NCI-H1092 (cell line): ENCODE measurements at places on chromosomes 2 and 18.

DNA sequence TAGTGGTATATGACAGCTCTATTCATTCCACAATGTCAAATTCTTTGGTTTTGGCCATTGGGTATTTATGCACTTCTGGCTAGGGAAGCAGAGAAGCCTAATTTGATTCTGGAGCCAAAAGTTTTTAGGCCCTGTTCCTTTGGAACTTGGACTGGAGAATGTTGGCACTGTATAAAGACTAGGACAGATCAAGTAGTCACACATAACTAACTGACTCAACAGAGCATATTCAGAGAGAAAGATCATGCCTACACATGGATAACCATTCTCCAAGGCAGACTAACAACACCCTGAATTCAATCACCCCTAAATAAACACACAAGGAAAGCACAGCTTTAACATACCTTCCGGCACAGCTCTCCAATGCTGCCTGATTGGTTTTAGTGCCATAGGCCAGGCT lies 62.9 kb downstream of the ARHGAP15 start:
- DNase-seq, result no peak

- DNase-seq, result no peak
Measured at GRCh38 chr2:174682578-174683391, 81.5 kb downstream of the CHRNA1 start.

- no peak for DNase-seq
Measured at GRCh38 chr2:158890296-158890905, 78.0 kb upstream of the TANC1 start.

DNA sequence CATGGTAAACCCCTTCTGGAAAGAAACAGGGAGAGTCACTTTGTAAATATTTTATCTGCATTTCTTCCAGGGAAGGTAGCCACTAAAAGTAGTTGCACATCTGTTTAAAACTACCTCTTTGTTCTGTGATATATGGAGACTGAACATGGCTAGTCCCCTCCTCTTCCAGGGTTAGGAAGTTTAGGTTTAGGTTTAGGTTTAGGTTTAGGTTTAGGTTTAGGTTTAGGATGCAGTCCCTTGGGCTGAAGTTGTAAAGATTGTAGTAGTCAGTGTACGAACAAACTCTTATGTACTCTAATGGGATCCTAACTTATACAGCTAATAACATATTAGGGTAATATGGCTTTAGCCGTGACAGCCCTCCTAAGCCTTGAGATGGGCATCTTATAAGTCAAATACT lies 880.2 kb upstream of the TMEFF2 start:
- no peak for DNase-seq

- no peak for DNase-seq
Measured at GRCh38 chr2:126220331-126220730, 435.6 kb upstream of the GYPC start.

DNA sequence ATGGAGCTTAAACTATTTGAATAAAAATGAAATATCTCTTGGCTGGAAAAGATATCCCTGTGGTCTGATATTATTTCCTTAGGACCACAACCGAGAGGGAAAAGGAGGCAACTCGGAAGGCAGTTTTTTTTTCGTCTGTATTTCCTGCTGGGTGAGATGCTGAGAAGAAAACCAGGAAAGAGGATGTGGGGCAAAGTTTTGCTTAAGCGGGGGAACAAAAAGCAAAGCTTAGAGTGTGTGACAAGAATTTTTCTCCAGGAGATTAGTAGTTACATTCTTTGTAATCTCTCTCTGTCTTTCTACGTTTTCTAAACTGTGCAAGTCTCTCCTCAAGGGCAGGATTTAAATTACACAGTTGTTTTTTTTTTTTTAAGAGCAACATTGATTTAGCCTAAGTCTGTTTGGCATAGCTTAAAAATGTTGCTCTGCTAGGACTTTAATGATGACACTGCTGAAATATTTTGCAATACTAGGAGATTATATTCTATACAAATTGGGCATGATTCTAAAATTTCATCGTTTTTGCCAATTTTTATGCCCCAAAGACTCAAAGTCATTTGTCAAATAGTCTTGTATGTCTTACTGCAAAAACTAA lies 258.5 kb downstream of the KCNS3 start:
- DNase-seq, result no peak

DNA sequence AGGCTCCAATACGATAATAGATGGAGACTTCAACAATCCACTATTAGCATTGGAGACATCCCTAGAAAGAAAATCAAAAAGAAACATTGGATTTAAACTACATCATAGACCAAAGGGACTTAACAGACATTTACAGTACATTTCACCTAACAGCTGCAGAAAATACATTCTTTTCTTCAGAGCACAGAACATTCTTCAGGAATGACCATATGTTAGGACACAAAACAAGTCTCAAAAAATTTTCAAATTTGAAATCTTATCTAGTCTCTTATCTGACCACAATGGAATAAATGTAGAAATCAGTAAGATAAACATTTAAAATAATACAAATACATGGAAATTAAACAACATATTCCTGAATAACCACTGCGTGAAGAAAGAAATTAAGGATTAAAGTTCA lies 68.7 kb downstream of the STRADB start:
- no peak for DNase-seq

DNA sequence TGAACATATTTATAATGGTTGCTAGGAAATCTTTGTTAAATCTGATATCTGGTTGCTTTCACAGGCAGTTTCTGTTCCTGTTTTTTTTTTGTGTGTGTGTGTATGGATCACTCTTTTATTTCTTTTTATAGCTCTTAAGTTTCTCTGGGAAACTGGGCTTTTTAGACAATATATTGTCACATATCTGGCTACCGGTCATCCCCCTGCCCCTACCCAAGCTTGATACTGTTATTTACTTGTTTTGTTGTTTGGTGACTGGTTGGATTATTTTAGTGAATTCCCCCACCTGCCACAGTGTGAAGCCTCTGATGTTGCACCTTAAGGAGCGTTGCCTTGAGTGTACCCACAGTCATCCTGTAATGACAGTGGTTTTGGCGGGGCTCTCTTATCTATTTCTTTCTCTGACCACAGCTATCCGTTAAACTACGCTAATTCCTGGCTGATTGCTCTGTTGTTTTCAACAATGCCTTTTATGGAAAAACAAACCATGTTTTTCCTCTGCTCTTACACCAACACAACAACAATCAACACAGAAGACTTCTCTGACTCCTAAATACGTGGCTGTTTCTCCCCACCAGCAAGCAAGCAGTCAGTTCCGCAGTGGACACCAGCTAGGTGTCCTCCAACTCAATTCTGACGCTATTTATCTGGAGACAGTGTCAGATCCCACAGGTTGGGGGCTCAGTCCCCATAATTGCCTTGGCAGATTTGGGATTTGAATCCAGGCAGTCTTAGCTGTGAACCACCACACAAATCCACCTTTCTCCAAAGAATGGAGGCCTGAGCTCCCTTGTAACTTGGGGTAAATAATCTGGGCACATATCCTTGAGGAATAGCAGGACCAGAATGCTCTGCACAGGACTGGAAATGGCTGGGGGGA lies 10.9 kb downstream of the GNLY start:
- DNase-seq, result no peak

DNA sequence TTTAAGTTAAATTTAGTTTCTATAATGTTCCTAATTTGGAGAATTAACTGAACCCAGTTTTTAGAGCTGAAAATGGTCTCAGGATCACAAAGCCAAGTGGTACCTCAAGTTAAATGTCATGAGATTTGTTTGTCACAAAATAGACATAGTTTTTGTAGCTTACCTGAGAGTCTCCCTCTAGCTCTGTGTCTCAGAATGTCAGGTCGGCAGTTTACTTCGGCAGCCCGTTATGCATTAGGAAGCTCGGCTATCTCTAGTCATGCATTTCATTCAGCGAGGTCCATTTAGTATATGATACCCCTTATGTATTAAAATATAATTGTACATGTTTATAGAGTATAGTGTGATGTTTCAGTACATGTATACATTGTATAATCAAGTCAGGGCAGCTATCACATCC lies 155.6 kb downstream of the EML6 start:
- no peak for DNase-seq
